ENCODE measurements at places on chromosomes 5 and 9.

DNA sequence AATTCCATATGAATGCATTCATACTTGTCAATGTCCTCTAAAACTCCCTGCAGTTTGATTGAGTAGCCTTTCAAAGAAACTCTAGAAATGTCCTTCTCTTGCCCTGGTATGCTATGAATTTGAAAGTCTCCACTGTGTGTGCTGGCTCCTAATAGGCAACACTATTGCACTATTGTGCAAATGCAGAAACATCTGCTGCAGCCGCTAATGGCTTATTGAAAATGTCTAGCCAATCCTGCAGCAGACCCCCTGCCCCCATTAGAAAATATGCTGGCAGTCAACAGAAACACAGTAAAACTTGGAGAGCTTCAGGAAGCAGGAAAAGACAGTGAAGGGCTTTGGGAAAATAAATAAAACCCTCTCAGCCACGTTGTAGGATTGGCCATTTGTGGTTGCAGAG lies 87.3 kb upstream of the GRAMD2B start:
- DNase-seq = peak; percentile 37

GRCh38 chr9:120877276-120878034 lies 467 bp upstream of the PHF19 start:
- DNase-seq = no peak

DNA sequence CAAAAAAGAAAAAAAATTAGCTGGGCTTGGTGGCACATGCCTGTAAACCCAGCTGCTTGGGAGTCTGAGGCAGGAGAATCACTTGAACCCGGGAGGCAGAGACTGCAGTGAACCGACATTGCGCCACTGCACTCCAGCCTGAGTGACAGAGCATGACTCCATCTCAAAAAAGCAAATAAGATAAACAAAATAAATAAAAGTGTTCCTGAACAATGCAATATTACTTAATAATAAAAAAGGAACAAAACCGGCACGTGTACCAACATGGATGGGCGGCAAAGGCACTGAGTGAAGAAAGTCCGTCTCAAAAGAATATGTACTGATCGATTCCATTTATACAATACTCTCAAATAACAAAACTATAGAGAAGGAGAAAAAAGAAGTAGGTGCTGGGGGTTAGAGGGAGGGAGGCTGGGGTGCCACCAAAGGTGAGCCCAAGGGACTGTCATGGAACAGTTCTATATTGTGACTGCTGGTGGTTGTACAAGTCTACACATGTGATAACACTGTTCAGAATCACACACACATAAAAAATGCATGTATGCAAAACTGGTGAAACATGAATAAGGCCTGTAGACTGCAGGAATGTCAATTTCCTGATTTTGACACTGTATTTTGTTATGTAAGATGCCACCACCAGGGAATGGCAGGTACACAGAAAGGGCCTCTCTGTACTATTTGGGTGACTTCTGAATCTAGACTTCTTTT lies 15.8 kb downstream of the MYO10 start:
- no peak for DNase-seq

DNA sequence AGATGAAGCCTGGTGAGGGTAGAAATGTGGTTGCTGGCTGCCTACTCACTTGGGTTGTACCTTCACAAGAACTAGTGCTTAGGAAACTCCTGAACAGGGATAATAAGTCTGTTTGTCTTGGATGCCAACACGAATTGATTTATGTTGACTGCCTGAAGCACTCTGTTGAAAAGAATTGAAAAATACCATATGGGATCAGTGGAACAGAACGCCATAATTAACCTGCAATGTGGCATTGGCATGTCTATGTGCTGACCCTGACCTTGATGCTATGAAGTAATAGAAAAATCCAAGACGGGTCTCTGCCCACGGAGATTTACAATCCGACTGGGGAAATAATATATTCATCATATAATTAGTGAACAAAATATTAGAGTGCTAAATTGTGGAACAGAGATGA lies 10.5 kb downstream of the LIX1 start:
- DNase-seq = no peak

All from SK-N-MC (cell line).